ENCODE measurements at places on chromosomes 5 and 9.

GRCh38 chr9:114394523-114395333, 6.9 kb upstream of the AKNA start:
- DNase-seq, result no peak

DNA sequence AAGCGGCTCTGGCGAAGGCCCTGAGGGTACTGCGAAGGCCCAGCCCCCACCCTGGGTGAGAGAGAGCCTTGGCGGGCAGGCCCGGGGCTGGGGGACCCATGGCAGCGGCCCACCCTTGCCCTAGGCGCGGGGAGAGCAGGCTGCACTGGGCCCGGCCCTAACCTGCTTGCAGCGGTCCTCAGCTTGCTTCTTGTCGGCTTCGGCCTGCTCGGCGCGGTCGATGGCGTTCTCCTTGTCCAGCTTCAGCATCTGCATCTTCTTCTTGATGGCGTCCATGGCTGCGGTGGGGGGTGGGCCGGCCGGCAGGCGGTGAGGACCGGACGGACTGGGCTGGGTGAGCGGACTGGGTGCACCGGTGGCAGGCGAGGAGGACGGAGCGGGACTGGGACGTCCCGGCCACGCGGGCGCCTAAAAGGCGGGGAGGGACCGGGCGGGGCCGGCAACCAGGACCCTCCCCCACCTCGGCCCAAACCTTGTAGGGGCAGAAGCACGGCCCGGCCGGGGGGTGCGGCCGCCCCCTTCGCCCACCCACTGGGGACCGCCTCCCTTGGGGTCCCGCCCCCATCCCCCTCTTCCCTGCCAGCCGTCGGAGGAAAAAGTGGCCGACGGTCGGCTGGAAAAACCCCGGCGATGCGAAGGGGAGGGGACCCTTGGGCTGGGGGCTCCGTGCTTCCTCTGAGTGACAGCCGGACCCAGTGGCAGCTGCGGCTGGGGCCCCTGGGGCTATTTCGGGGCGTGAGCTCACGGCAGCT, at the start of gene TPM2:
TPM2 (minus strand) TSS at position 384 of the 752 bp plus-strand sequence; CDS start at position 276, 108 bp downstream.
- DNase-seq, result no peak

- no peak for DNase-seq
These were observed 27.6 kb downstream of the TLX3 start for GRCh38 chr5:171336521-171337209.

- DNase-seq, result no peak
These were observed 286.3 kb downstream of the NNT start for GRCh38 chr5:43889233-43889632.

- DNase-seq, result no peak
These were observed 317.2 kb upstream of the ACO1 start for GRCh38 chr9:32067261-32067660.

GRCh38 chr9:20790721-20791120, 106.7 kb downstream of the FOCAD start:
- DNase-seq, result no peak

DNA sequence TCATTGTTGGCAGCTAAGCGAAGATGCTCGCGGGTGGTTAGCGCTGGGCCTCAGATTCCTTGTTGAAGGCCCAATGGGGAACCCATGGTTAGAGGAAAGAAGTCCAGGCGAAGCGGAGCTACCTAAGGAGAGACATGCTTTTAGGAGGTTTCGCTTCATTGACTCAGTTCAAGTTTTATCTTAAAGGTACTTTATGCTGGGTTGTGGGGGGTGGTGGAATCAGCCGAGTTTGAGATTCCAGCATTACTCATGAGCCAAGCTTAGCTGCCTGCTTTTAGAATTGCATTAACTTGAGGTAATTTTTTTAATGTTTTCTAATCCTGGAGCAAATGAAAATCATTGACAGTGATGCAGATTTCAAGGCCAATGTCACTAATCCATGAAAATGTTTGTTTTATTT, 16.1 kb downstream of the MEGF10 start:
- no peak for DNase-seq

- DNase-seq, result no peak
These were observed 67.7 kb upstream of the LMX1B start for GRCh38 chr9:126546036-126546435.

- no peak for DNase-seq
These were observed 3.1 kb downstream of the HMCN2 start for GRCh38 chr9:130268521-130269211.

- DNase-seq, result no peak
These were observed 4.7 kb upstream of the RASGEF1C start for GRCh38 chr5:180213657-180214207.

DNA sequence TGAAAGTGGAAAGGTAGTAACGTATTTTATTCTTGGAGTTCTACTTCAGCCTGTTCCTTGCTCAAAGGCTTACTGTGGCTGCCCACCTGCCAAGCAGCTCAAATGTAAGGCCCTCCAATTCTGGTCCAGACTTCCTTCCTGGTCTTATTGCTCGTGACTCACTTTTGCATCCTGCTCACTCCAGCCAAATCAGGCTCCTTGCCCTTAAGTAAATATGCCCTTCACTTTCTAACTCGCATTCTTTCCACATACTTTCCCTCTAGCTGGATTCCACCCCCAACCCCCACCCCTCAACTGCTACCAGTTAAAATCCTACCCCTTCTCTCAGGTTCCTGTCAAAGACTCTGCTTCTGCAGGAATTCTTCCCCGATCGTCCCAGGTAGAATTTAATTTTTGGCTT, 96.6 kb downstream of the GALNT10 start:
- DNase-seq, result no peak

DNA sequence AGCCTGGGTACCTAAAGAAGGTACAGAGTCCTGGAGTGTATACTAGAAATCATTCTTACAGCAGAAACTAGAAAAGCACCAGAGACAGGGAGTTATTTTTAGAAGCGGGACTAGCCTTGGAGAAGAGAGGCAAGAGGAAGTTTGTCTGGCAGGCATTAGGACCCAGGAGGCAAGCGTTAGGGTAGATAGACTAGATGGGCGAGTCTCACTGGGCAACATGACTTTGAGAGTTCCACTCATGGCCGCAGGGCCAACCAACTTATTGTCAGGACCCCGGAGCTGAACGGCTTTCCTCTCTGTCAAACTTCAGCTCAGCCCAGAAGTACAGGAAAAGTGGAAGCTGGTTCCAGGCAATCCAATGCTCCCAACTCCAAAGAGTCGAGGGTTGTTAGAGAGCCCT, 34.1 kb upstream of the NPR3 start:
- DNase-seq, result no peak

DNA sequence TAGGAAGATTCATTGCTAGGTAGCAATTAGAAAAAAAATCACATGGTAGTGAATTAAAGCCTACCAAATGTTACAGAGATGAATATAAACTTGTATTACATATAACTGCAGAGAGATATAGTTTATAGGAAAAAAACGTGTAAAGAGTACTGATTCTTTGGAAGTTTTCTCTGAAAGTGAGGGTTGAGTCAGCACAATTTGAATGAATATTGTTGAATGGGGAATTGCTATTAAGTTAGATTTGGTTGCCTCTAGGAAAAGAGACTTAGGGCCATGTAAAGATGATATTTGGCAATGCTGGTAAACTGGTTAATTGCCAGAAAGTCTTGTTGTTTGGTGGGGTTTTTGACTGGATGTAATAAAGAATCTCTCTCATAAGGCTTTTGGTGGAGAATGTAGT, 37.2 kb upstream of the TAL2 start:
- DNase-seq, result no peak

DNA sequence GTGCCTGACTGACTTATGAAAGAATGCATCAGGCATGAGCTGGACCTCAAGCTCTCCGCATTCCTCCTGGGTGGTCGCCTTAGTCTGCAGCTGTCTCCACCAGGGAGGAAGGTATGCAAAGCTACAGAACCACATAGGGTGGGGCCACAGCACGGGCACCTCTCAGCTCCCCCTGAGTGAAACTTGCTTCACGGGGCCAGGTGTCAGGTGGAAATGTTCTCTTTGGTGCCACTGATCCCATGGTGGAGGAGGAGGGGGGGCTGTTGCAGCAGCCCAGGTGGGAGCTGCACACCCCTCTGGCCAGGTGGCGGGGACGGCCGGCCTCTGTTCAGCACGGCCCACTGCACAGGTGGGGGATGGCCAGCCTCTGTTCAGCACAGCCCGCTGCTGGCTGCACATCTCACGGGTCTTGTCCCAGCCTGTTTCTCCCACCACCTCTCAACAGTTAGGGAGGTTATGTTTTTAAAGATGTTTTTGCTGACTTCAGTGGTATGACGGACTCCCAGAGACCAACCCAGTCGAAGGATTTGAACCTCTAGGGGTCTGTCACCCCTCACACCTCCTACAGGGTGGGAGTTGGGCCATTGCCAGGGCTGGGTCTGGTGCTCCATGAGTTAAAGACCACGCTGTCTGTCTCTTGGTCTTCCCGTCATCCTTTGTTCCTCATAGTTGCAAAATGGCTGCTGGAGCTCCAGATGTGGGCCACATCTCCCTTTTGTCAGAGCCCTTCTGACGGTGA, 34.3 kb downstream of the MRPL36 start:
- DNase-seq, result no peak

DNA sequence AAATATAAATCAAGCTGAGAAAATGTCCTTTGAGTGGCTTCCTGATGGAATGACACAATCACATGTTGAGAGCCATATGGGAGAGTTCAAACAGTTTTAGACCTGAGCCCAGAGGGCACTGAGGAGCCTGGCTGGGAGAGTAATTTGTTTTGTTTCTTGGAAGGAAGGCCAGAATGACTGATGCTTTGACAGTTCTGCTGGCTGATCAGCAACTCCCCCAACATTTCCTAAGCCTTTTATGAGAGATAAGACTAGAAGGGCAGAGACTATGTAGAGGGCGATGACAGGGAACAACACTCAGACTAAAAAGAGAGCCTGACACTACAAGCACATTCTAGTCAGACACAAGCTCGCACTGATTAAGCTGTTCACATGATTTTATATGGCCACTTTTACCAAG, 169.2 kb downstream of the COX7C start:
- no peak for DNase-seq

GRCh38 chr5:129082225-129083136, 12.1 kb upstream of the ISOC1 start:
- no peak for DNase-seq

DNA sequence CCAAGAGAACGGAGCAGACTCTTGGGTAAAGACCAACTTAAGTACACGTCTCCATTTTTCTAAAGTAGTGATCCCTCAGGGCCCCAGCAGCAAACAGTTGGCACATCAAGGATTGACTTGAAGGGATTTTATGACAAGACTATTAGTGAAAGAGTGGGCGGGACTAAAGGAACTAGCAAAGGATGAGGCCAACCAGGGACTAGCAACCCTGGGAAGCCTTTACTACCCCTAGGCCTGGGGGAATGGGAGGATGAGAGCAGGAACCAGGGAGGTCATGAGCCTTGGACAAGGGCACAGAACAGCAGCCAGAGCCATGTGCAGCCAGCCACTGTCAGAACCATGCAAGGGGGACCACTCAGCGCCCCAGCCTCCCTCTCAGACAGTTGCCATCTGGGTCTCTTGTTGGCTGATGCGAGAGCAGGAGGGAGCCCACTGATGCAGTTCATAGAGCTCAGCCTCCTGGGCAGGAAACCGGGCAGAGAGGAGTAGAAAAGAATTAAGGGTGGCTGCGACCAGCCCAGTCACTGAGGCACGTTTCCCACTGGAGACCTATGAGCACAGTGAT, 28.1 kb downstream of the TGFBI start:
- DNase-seq, result no peak

DNA sequence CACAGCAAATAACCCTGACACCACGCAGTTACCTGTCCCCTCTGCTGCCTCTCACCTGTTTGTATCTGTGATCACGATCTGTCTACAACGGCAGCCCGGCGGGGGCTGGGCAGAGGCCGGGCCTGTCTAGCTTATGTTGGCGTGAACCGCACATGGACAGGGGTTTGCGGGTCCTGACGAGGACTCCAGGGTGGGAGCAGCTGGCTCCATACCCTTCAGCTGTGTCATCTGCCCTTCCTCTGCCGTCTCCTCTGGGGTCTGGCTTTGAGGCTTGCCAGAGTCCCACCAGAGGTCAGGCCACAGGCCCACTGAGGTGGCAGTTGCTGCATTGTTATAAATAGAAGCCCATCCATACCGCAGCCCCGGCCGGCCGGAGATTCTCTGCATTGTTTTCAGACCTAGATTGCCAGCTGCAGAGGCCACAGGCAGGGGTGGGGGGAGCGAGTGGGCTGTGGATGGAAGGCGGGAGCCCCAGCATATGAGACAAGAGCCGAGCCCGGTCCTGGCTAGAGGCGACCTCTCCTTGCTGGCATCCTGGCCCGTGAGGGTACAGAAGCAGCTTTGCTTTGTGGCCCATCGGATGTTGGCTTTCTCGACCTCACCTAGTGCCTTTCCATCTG, 37.8 kb downstream of the FAM78A start:
- DNase-seq, result no peak

DNA sequence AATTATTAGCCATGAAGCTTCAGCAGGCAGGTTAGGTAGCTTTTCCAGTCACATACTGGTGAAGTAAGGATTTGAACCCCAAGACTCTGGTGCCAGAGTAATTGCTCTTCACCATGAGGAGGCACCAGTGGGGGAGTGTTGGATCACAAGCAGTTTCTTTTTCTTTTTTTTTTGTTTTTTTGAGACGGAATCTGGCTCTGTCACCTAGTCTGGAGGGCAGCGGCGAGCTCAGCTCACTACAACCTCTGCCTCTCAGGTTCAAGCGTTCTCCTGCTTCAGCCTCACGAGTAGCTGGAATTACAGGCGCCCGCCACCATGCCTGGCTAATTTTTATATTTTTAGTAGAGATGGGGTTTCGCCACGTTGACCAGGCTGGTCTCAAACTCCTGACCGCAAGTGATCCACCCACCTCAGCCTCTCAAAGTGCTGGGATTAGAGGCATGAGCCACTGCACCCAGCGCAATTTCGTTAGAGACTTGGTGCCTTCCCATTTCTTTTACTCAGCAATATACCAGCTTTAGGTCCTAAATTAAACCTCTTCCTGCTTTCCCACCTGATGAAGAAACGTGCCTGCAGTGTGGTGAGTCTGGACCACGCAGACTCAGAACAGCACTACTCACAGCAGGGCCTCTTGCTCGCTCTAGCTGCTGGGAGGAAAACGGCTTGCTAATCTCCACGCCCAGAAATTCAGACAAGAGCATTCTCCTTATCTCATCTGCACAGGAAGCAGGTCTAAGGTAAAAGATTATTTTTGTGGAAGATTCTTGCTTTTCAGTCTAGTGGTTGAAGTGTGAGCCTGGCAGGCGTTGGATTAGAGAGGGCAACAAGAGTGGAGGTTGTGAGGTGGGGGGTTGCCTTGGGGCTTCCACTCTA, at the start of gene S100Z:
S100Z (plus strand) TSS at position 596 of the 873 bp plus-strand sequence. CDS start 25,346 bp downstream, outside the sequence.
- DNase-seq, result no peak

DNA sequence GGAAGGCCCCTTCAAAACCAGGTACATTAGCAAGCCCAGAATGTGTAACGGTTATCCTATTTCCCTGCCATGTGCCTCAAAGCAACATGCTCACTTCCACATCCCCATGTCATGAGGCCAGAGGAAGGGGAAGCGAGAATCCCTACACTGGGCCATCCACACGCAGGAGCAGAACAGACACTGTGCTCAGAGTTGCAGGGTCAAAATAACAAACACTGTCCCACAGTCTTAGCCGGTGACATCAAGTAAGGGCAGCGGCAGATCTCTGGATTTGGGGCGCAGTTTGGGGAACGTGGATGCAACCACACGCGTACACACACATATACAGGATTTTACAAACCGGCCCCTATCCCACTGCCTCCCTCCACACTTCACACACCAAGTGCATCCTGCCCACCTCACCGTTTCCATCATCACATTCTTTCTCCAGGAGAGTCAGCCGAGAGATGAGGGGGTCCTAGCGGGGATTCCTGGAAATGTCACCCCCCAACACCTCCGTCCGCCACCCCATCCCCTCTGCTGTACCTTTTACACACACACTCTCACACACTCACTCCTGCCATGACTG, 776 bp downstream of the APBA1 start:
- DNase-seq, result no peak
